ENCODE measurements at places on chromosomes 11 and 22. TPM values are rescaled to one million over a fixed set of nuclear protein-coding genes. Genes with fewer than 3 reads are reported as not detected.

The CDKN1C gene
- total RNA-seq, result 0.26 TPM

GRCh38 chr11:35347173-35347878 is 72.0 kb downstream of the SLC1A2 start:
- H3K27me3 ChIP-seq, result no peaks in the 10 kb centered on the region
- peaks cover 64% of the 10 kb centered on the region for H3K4me1 ChIP-seq
- H3K4me3 ChIP-seq, result no peak overlapping the region
- DNase-seq, result no peak
- H3K27ac ChIP-seq, result no peak overlapping the region

The RASD2 gene
- not detected for total RNA-seq

The TPCN2 gene
- total RNA-seq, result 8.0 TPM

The DLAT gene
- 36.8 TPM for total RNA-seq

The SHISA8 gene
- 1.8 TPM for total RNA-seq

- H3K36me3 ChIP-seq, result no peaks in the 10 kb centered on the region
- no peak overlapping the region for H3K4me3 ChIP-seq
- H3K27ac ChIP-seq, result no peak overlapping the region
- no peaks in the 10 kb centered on the region for H3K4me1 ChIP-seq
Observed at GRCh38 chr11:35548925-35549561, 23.6 kb upstream of the PAMR1 start.

DNA sequence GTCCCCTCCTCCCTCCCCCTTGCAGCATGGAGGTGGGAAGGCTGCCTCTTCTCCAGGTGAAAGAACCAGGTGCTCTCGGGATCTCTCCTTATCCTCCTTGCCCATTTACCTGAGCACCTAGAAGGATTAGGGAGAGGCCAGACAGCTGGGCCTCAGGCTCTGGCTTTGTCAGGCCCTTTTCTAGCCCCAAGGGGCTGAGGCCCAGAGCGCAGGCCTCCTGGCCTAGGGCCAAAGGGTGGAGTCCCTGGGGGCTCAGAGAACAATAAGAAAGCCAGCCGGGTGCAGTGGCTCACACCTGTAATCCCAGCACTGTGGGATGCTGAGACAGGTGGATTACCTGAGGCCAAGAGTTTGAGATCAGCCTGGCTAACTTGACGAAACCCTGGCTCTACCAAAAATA is 5.4 kb upstream of the TTLL1 start:
- no peak overlapping the region for H3K27ac ChIP-seq
- peaks cover 3% of the 10 kb centered on the region for H3K36me3 ChIP-seq
- no peak overlapping the region for H3K4me3 ChIP-seq

The TMEM191B gene
- total RNA-seq, result not detected

DNA sequence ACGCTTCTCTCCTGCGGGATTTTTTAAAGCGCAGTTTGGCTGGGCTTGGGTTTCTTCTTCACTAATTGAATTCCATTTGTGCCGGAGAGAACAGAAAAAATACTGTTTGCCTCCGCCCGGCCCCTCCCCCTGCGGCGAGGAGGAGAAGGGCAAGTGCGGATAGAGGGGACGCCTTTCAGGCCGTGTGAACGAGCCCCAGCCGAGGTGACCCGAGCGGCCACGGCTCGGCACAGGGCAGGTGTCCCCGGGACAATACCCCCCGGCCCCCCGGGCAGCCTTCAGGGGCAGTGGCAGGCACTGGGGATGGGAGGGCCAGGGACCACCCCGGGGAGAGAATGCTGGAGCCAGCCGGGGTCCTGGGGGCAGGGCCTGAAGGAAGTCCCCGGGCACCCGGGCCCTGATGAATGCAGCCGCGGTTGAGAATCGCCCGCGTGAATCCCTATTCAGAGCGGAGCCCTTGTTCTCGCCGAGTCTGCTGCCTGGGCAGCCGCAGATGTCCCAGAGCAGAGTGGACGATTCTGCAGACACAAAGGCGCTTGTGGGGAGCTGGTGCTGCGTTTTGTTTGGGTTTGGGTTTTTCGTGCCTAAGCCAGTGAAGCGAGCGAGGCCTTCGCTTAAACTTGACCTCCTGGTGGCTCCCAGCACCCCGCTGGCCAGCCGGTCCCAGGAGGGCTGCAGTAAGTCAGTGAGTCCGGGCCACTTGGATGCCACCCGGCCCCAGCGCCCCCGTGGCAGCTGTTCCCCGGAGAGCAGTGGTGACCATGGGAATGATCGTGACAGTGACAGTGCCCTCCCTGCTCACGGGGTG is 96.0 kb downstream of the WNT7B start:
- H3K4me1 ChIP-seq, result peaks cover 3% of the 10 kb centered on the region
- H3K27ac ChIP-seq, result no peak overlapping the region
- H3K4me3 ChIP-seq, result no peak overlapping the region
- peaks cover 40% of the 10 kb centered on the region for H3K27me3 ChIP-seq
- no peaks in the 10 kb centered on the region for H3K36me3 ChIP-seq

The TMEM25 gene
- 14.1 TPM for total RNA-seq

Data from activated naive CD4-positive, alpha-beta T cell treated with anti-CD3 and anti-CD28 coated beads for 36 hours (primary cell).